ENCODE measurements at places on chromosomes 3 and 15.

GRCh38 chr3:135456108-135456790 lies 509.3 kb upstream of the PPP2R3A start:
- no peak for DNase-seq

GRCh38 chr15:79644091-79644490 lies 212.0 kb downstream of the MINAR1 start:
- DNase-seq: no peak

DNA sequence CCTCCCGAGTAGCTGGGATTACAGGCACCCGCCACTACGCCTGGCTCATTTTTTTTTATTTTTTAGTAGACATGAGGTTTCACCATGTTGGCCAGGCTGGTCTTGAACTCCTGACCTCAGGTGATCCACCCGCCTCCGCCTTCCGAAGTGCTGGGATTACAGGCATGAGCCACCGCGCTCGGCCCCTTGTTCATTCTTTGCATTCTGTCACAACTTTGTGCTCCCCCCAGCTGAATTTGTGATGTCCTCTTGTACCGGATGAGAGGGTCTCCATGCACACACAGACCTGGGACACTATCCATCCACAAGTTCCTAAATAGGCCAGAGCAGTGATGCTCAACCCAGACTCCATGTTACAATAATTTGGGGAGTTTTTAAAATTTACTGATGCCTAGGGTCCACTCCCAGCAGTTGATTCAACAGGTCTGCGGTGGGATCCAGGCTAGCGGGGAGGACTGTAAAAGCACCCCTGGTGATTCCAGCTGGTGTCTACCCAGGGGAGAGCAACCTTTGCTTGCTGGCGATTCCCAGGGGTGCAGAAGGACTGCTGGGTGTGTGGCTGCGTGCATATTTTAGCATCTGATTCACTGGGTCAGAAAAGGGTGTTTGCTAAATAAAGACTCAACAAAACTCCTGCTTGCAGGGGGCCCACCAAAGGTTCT lies 1.0 kb downstream of the RASSF1 start:
- no peak for DNase-seq

DNA sequence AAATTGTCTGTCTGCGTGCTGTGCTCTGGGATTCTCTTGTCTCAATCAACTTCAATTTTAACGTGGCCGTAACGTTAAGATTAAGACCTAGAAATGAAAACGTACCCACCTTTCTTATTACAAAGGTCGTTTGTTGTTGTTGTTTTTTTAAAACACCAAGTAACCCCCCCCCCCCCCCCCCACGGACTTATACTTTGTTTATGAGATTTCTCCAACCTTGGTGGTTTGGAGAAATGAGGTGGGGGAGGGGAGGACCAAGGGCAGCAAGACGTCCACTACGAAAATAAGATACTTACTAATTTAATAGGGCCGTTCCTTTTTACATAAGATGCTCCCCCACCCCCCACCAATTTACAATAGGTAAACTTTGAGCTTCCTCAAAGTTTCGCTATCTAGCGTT lies 244.4 kb upstream of the TOPAZ1 start:
- DNase-seq: no peak

- DNase-seq: no peak
Observed at GRCh38 chr15:71194286-71194685, 79.0 kb downstream of the THSD4 start.

GRCh38 chr3:129530821-129531220 lies 2.4 kb downstream of the RHO start:
- DNase-seq: no peak

GRCh38 chr3:71689291-71689690 lies 35.9 kb downstream of the EIF4E3 start:
- no peak for DNase-seq

- DNase-seq: no peak
Observed at GRCh38 chr3:20837676-20838302, 651.8 kb upstream of the SGO1 start.

DNA sequence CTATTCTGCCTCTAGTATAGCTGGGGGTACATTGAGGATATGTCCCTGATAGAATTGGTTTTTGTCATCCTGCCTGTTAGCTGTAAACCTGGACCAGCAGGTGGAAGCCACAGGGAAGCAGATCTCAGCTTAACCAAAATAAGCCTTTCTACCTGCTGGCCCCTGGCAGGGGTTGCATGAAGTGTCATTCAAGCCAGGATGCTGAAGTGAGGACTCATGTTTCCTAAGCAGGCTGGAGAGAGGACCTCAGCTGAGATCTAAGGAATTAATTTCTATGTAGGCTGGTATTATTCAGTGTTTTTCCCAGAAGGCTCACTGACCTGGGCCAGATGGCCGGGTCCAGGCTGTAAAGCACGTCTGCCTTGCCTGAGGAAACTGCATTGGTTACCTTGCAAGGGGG lies 128.9 kb downstream of the MEGF11 start:
- DNase-seq: no peak

DNA sequence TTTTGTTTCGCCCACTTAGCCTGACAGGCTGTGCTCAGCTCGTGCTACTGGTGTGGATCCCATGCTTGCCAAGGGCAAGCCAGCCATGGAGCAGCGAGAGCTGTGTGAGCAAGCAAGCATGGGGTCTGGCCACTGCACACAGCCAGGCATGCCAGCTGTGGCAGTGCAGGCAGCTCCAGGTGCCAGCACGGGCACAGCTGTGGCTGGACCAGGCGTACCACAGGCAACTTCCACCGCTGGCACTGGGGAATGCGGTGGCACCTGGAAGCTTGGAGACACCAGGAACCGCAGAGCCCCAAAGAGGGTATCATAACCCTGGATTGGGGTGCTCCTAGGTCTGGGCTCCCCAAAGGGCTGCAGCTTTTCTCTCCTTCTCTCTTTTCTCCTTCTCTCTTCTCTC lies 4.3 kb upstream of the LIMD1 start:
- DNase-seq: no peak

GRCh38 chr3:49867400-49867799 lies 2.3 kb downstream of the CAMKV start:
- DNase-seq: no peak

GRCh38 chr15:25775317-25775912 lies 87.7 kb downstream of the ATP10A start:
- DNase-seq: no peak

DNA sequence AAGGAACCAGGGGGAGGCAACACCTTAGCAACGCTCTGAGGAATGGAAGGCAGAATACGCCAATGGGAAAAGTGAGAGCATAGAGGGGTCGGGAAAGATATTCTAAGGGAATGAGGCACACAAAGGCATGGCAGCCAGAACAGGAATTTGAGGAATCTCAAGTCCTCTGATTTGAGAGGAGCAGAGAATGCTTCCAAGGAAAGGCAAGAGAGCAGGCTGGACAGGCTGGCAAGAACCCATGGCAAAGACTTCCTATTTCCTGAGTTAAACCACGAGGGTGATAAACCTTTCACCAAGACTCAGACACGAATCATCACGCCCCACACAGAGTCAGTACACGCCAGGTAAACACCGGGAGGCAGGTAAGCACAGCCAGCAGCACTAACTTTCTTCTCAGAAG lies 109.8 kb downstream of the IGF2BP2 start:
- no peak for DNase-seq

DNA sequence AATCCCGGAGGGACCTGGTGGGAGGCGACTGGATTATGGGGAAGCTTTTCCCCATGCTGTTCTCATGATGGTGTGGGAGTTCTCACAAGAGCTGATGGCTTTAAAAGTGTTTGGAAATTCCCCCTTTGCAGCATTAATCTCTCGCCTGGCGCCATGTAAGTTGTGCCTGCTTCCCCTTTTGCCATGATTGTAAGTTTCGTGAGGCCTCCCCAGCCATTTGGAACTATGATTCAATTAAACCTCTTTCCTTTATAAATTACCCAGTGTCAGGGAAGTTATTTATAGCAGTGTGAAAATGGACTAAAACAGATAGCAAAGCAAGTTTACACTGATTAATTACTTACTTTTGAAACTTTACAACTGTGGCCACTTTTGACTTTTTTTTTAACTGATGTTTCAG lies 10.6 kb upstream of the U2SURP start:
- no peak for DNase-seq

GRCh38 chr3:64355401-64355807 lies 130.1 kb upstream of the PRICKLE2 start:
- no peak for DNase-seq

- DNase-seq: no peak
Observed at GRCh38 chr15:99788156-99788555, 54.9 kb upstream of the LYSMD4 start.

DNA sequence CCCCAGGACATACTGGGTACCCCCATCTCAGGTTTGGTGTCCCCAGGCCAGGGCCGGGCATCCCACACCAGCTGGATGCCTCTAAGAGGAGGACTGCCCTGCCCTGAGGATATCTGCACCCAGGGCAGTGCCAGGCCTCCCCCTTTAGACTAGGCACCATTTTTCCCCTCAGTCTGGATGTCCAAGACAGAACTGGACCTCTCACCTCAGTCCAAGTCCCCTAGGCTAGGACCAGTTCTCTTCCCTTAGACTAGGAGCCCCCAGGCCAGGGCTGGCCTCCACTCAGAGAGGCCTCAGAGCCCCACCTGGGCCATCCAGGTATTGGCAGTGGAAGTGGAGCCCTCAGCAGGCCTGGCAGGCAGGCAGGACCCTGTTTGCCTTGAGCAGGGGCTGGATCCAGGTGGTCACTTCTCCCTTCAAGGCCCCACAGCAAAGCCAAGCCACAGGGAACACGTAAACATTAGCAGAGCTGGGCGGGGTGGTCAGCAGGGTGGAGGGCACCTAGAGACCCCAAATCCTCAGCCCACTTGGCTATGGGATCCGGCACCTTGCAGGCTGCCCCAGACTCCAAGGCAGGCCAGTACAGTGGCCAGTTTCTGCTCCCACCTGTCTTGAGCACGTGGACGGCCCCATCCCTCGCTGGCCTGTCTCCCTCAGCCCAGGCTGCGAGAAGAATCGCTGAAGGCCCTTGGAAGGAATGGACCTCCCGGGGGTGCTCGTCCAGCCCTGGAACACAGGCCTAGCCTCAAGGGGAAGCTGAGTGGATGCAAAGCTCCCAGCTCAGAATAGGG lies 28.3 kb downstream of the PTH1R start:
- no peak for DNase-seq

GRCh38 chr3:124451630-124452317 lies 278.5 kb upstream of the UMPS start:
- DNase-seq: no peak

GRCh38 chr3:170344971-170345370 lies 12.5 kb upstream of the SKIL start:
- DNase-seq: no peak

DNA sequence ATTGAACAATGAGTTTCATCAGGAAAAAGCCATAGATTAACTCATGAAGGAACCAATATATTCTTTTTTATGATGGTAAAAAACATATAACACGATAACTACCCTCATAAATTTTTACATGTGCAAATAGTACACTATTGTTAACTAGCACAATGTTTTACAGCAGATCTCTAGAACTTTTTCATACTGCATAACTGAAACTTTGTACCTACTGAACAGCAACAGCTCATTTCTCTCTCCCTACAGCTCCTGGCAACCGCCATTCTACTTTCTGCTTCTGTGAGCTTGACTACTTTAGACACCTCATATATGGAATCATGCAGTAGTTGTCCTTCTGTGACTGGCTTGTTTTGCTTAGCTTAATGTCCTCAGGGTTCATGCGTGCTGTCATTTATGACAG lies 235.4 kb downstream of the NFKBIZ start:
- DNase-seq: no peak

DNA sequence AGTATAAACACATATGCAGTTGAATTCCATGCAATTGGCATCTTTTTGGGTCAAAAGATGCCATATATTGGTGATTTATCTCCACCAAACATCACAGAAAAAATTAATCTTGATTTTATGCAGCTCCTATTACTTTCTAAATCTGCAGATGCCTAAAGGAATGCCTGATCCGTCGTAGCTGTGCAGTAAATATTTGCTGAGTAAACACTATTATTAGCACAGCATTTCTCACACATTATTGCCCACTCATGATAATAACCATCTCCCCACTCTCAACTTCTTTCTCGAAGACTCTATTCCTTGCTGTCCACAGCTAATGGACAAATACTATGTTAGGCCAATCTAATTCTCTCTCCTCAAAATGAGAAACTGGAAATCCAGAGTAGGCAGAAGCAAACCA lies 625.2 kb downstream of the ZIC1 start:
- no peak for DNase-seq

DNA sequence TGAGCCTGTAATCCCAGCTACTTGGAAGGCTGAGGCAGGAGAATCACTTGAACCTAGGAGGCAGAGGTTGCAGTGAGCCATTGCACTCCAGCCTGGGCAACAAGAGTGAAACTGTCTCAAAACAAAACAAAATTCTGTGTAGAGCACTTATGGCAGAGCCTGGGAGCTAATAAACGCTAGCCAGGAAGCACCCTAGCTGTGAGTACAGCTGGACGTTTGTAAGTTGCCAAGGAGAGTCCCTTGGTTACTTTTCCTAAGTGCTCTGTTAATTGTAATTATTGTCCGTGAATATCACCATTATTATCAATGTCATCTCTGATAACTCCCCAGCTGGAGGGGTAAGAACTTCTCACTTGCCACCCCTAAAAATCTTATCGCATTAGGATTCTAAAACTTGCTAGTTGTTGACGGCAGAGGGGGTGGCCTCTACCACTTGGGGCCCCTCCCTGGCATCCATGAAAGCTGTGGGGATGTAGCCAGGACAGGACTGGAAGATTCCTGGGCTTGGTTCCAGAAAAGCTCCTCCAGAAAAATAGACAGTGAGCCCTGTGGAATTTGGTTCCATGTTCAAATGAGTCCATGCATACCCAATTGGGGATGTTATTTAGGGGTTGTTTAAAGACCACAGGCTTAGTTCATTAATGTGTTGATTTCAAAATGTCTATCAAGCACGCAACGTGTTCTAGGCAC lies 9.9 kb upstream of the KLHL25 start:
- no peak for DNase-seq
